ENCODE measurements at places on chromosomes 3 and 15.

- DNase-seq: no peak
Observed at GRCh38 chr15:94692710-94693109, 461.3 kb downstream of the MCTP2 start.

DNA sequence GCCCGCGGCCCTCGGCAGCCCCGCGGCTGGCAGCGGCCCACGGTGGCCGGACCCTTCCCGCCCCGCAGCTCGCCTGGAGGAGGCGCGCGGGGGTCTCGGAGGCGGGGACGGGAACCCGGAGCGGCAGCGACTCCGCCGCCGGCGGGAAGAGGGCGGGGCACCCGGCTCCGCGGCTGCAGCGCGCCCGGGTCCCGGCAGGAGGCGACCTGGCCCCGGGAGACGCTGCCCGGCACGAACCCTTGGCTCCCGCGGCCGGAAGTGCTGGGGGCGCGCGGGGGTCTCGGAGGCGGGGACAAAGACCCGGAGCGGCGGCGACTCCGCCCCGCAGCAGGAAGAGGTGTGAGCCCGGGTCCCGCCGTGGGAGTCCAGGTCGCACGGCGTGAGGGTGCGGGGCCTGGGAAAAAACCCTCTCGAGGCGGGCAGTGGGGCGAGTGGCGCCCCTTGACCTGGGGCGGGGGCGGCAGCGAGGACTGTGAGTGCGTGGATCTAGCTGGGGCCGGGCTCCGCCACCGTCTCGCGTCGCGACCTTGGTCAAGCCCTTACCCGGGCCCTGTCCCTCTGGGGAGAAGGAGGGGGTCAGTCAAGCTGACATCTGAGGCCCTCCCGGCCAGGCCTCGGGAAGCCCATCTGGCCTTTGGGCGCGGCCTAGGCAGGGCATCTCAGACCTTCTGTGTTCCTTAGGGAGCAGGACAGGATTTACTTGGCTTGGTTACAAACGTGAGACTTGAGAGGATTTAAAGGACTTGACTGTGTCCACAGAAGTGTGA lies at the start of gene CIB2:
Gene CIB2, minus strand, starts transcription at position 151 of the 767 bp plus-strand sequence. CDS start 230 bp downstream, outside the sequence.
- DNase-seq: peak; percentile 81

DNA sequence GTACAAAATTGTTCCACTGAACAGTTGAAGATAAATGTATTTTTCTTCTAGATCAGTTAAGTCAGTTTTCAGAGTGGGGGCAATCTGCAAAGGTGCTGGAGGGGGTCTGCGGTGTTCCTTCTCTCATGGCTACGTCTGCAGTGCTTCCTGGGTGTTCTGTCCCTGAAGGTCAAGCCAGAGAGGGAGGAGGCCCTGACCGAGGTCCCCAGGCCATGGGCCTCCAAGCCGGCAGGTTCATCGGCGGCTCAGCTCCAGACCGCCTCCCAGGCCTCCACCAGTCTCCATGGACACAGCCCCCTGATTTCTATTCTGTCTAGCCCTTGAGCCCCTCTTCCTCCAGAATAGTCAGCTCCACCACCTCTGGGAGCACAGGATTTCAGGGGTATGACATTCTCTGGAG lies 28.5 kb upstream of the TSEN2 start:
- no peak for DNase-seq

DNA sequence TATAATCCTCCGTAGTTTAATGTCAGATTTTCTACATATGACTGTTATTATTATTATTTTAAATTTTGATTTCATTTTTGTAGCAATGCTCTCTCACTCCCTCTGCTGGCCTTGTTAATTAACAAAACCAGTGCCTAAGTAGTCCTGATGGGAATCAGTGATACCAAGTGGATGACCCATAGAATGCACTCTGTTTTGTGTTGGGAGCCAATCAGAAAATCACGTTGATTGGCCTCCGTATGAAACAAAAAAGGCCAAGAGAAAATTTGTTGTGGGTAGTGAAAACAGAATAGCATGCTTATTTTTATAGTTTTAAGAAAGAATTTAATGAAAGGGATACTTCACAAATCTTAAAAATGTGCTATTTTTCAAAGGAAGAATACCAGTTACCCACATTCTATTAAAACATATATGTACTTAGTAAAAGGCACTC lies 34.4 kb upstream of the MEIS2 start:
- peak; percentile 60 for DNase-seq

GRCh38 chr3:17013571-17013970 lies 128.8 kb downstream of the PLCL2 start:
- no peak for DNase-seq

DNA sequence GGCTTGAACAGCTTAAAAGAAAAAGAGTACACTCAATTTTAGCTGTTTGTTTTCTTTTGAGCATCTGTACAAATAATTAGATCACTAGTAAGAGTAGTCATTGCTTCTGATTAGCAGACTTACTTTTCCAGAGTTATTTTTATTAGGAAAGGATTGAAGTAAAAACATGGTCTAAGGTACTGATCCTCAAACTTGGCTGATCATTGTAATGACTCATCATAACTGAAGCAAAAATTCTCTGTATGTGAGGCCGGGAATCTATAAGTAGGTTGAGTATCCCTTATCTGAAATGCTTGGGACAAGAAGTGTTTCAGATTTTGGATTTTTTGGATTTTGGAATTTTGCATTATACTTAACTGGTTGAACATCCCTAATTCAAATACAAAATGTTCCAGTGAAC lies 12.4 kb downstream of the NMD3 start:
- no peak for DNase-seq

DNA sequence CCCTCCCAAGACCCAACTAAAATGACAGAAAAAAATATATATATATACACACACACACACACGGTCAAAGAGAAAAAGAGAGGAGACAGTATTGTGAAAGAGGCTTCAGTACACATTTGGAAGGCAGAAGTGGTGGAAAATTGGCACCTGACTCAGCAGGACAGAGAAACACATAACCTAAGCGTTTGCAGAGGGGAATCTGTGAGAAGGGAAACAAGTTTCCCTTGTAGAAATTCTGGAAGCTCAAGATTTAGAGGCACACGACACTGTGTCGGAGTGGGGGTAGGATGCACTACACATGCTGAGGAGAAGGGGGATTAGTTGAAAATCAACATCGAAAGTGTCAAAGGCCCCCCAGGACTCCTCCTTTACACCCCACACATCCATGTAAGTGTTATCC lies 53.1 kb downstream of the PAK2 start:
- no peak for DNase-seq

DNA sequence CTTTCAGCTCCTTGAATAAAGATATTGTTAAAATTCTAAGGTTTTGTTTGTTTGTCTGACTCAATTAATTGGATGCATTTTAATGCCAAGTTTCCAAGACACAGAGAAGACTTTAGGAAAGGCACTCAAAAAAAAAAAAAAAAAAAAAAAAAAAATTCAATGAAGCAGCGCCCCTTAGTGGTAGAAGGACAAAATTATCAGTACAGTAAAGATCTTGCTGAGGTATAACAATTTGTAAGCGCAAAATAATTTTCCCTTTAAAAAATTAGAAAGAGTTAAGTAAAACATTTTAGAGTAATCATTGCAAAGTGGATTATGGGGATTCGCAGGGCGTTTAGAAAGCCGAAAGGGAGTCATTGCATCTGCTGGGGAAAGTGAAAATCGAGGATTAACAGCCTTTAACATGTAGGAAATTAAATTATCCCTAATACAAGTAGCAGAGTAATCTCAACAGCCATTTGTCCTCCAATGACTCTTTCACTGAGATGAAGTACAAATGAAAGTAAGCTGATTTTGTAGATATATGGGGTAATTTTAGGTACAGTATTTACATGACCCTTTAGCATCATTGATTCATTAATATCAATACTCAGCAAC lies 5.8 kb upstream of the DIS3L start:
- DNase-seq: peak; percentile 39

DNA sequence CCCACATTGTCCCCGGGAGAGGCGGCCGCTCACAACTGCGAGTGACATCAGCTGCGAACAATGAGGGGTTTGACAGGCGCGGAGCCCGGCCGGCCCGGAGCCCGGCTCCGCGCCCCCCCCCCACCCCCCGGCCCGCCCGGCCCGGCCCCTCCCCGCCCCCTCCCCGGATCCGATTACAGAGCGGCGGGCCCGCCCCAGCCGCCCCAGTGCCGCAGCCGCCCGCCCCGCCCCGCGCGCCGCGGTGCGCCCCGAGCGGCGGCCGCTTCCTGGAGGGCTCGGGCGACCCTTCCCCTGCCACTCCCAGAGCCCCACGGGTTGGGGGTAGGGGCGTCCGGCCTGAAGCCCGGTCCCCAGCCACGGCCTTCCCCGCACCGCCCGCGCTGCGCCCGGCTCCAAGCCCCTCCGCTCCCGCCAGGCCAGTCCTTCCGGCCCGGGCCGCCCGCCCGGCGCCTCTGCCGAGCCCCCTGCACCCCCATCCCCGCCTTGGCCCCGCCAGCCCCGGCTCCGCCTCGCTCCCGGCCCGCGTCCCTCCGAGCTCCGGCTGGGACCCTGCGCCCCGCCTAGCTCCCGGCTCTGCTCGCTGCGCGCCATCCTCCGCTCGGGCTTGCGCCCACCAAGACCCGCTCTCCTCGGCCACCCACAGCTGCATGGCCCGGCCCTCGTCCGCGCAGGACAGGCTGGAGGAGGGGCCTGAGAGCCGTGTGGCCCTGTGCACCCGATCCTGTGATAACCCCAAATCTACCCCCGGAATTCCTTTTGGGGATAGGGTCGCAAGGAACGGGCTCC lies at the start of gene PCBP4:
Gene PCBP4, minus strand, starts transcription at position 71 of the 786 bp plus-strand sequence. CDS start 6,214 bp downstream, outside the sequence.
- peak; percentile 77 for DNase-seq

GRCh38 chr3:187465503-187465902 lies 97.3 kb downstream of the RTP4 start:
- no peak for DNase-seq

DNA sequence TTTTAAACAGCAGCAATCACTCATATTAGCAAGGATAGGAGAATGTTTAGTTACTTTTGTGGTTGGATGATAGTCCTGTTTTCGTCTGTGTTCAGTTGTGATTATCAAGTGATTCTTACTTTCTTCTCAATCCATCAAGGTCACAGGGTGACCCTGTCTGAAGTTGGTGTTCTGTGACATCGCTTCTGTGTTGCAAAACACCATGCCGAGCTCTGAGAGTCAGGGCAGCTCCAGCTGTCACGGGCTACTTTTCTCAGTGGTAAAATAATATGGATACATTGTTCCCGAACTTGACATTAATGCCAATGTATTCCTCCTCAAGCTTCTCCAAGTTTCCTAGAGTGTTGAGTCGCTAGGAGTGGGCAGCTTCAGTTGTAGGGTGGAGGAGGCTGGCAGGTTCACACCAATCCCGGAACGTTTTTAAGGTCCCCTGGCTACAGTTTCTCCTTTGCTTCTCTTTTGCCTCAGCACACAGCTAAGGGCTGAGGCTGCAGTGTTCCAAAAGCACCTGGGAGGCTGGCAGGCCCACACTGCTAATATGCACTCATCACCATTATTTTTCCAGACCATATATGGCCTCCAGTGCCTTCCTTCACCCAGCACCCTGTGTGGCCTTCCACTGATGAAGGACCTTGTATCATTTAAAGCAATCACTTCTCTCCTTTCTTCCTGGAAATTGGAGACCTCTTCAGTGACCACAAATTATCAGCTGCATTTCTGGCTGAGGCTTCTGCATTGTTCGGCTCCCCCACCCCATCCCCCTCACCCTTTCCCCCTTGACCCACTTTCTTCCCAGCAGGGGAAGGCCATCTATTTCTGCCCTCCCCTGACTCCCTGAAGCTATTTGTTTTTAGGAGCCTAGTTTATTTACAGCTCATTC lies 25.8 kb downstream of the COLQ start:
- no peak for DNase-seq

Data from fibroblast of skin of scalp (primary cell).